Type B pancreatic cell (in vitro differentiated cells): ENCODE measurements at places on chromosomes 12 and 14. TPM values are rescaled to one million over a fixed set of nuclear protein-coding genes. Genes with fewer than 3 reads are reported as not detected.

DNA sequence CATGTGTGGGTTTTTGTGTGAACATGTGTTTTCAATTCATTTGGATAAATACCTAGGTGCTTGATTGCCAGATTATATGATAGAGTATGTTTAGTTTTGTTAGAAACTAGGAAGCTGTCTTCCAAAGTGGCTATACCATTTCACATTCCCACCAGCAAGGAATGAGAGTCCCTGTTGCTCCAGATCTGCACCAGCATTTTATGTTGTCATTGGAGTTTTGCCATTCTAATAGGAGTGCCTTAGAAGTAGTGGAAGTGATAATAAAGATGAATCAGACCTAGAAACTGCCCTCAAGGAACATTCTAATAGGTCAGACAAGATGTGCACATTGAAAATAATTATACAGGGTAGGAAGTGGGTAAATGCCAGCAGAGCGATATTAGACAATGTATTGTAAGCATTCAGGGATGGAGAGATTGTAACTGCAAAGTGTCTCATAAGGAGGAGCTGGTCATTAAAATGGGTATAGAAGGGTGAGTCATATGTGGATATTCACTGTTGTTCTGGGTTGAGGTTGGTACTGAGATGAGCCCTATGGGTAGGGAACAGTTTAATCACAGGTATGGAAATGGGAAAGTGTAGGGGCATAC, 71.4 kb downstream of the MNAT1 start:
- no peak for DNase-seq

DNA sequence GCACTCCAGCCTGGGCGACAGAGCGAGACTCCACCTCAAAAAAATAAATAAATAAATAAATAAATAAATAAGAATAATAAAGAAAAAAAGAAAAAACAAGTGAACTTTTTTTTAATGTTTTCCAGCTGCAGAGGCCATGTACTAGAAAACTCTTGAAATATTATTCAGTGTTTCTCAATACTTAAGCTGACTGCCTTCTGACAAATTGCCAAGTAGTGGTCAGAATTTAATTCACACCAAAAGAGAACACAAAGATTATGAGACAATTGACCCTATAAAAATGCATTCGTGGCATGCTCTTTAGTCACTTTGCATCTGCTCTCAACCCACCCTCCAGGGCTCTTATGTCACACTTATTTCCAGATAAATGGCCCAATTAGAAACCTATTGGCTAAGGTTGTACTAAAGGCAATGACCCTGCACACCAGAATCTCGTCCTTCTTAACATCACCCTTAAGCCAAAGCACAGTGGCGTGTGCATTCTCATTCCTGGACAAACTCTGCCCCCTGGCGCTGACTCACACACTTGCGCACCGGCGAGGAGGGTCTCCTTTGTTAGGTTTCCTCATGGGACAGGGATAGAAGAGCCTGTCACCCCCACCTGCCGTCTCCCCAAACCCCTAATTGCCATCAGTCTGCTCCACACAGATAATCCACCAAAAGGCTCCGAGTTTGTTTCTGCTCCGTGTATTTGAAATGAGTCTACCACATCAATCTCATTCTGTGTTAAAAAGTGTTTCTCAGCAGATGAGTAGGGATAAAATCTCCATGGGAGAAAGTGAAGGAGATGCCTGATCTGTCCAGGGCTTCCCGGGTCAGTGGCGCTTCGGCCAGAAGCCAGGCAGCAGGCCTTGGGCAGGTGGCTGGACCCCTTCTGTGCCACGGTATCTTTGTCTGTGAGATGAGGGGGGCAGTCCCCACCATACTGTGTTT, 73.1 kb upstream of the CEP83 start:
- peak; percentile 81 for DNase-seq

The LALBA gene
- total RNA-seq: not detected in 2 replicates

The IL26 gene
- not detected in 2 replicates for total RNA-seq

DNA sequence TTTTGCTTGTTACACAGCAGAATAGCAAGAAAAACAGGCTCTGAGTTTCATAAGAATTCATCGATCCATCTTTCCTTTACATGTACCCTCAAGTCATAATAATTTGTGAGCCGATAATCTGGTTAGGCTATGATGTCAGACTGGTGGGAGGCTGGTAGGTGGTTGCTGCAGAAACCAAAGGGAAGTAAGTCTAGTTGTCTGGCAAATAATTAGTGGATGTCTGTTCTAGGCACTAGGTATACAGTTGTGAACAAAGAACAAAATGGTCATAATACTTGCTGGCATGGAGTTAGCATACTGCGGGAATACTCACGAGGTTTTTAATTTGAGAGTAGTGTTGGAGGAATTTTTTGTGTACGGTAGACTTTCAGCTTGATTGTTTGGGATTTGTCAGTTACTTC, 8.8 kb downstream of the SUSD6 start:
- no peak for DNase-seq

The SERPINA4 gene
- 1.4 TPM in 2 replicates for total RNA-seq

GRCh38 chr14:53537422-53538315, 384.5 kb upstream of the DDHD1 start:
- no peak for DNase-seq

GRCh38 chr12:55746174-55746912, 3.4 kb downstream of the GDF11 start:
- no peak for DNase-seq
